OCI-LY7 (cell line): ENCODE measurements at places on chromosomes 1 and 21. TPM values are rescaled to one million over a fixed set of nuclear protein-coding genes. Genes with fewer than 3 reads are reported as not detected.
A peak's percentile ranks its signal among the peaks of the same experiment; 100 is the strongest.

The NES gene
- total RNA-seq = not detected in 2 replicates

The GALNT2 gene
- 56.4 and 67.3 TPM in 2 replicates for total RNA-seq

GRCh38 chr1:88890791-88891317 lies 513 bp downstream of the GTF2B start:
- DNase-seq = peak; percentile 31

GRCh38 chr1:109816175-109816811 lies 52.6 kb upstream of the EPS8L3 start:
- peak; percentile 83 for DNase-seq

The CD5L gene
- not detected in 2 replicates for total RNA-seq

The CLCNKB gene
- not detected in 2 replicates for total RNA-seq

GRCh38 chr1:156151093-156151688 lies 2.2 kb upstream of the SEMA4A start:
- DNase-seq = peak; percentile 73

DNA sequence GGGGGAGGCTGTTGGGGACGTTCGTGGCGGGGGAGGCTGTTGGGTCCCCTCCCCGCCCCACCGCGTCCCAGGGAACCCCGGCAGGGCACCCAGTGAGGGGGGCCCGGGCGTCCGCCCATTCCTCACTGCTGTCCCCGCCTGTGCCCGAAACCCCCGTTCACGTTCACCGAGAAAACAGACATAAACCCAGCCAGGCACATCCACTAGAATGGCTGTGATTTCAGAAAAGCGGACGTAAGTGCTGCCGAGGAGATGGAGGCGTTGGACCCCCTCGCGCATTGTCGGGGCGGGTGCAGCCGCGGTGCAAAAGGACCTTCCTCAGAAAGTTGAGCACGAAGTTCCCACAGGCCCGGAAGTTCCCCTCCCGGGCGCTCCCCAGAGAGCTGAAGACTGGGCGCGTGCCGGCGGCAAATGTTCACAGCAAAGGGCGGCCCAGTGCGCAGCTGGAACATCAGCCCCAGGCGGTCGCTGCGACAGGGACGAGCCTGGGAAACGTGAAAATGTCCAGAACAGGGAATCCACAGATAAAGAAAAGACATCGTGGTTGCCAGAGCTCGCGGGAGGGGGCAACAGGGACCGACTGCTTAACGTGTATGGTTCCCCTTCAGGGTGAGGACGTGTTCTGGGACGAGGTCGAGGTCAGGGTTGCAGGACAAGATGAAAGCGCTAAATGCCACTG lies 18.5 kb upstream of the SAMD11 start:
- peak; percentile 50 for DNase-seq

The TNFRSF25 gene
- total RNA-seq = 0.65 and 1.7 TPM in 2 replicates

The LHX8 gene
- not detected in 2 replicates for total RNA-seq

DNA sequence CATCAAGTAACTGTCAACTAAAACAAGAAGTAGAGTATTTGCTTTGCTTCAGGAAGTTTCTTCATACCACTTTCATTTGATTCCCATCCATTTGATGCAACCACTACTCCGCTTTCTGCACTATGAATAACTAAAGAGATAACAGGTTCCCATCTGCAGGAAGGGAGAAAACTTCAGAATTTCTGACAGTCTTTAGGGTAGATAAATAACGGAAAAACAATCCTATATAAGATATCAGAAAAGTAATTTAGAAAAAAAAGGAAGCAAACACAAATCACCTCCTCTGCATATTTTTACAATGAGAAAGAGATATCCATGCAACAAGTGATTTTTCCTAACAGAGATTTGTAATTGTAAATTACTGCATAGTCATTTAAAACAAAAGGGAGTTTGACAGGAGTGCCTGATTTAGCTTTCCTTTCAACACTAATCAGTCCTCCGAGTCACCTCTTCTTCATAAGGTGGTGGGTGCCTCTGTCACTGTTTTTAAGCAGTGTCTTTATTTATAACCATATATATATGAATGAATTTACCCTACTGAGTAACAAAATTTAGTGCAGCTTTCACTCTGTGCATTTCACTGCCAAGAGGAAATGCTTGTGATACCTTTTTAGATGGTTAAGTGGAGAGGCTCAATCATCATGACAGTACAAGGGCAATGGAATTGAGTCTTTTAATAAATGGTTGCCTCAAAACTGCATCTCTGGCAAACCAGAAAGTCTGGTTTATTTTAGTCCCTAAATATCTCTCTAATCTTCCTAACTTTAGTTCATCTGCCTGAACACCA lies 1920.4 kb downstream of the MRPL39 start:
- DNase-seq = no peak

DNA sequence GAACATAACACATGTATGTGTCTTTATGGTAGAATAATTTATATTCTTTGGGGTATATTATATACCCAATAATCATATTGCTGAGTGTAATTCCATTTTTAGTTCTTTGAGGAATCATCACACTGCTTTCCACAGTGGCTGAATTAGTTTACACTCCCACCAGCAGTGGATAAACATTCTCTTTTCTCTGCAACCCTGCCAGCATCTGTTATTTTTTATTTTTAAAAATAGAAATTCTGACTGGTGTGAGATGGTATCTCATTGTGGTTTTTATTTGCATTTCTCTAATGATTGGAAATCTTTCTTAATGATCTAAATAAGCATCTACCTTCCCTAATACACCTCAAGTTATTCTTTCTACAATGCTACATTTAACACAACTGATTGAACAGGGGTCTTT lies 346.2 kb upstream of the LYPLAL1 start:
- no peak for DNase-seq

GRCh38 chr1:208043691-208044181 lies 132.8 kb upstream of the CD34 start:
- DNase-seq = no peak

The CADM3 gene
- not detected in 2 replicates for total RNA-seq

- no peak for DNase-seq
These were observed 51.3 kb upstream of the GFI1 start for GRCh38 chr1:92538048-92538412.

DNA sequence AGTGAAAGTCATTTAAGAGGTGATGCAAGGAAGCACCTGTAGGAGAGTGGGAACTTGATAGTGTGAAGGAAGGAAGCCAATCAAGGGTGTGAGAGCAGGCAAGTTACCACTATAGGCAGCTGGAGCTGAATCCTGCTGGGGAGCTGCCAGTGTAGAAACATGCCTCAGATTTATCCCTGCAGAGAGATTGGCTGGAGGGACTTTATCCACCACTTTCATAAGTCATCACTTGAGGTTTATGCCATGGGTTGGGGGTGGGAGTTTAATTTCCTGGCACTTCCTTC lies 443.6 kb downstream of the PLPP3 start:
- no peak for DNase-seq

- DNase-seq = no peak
These were observed 47.8 kb upstream of the CCDC190 start for GRCh38 chr1:162908780-162909179.

The CACNA1S gene
- not detected in 2 replicates for total RNA-seq

The HFM1 gene
- total RNA-seq = 1.4 and 1.6 TPM in 2 replicates

DNA sequence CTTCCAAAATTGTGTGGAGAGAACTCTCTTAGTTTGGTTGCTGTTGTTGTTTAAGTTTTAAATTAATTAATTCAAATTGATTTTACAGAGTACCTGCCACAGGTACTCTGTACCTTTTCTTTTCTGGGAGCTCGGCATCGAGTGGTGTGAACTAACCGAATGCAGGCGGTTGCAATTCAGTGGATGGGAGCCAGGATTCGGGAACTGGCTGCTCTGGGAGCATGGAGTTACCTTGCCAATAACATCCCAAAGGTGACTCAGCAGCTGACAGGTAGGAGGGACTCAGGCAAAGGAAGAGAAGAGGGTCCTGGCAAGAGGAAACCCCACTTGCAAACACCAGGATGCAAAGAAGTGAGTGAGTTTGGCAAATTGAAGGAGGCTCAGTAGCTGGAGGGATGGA lies 24.7 kb upstream of the KANK4 start:
- no peak for DNase-seq

The SCAF4 gene
- 87.3 and 111 TPM in 2 replicates for total RNA-seq

The EDARADD gene
- total RNA-seq = not detected in 2 replicates

The C1orf21 gene
- not detected in 2 replicates for total RNA-seq

The WNT3A gene
- not detected in 2 replicates for total RNA-seq

DNA sequence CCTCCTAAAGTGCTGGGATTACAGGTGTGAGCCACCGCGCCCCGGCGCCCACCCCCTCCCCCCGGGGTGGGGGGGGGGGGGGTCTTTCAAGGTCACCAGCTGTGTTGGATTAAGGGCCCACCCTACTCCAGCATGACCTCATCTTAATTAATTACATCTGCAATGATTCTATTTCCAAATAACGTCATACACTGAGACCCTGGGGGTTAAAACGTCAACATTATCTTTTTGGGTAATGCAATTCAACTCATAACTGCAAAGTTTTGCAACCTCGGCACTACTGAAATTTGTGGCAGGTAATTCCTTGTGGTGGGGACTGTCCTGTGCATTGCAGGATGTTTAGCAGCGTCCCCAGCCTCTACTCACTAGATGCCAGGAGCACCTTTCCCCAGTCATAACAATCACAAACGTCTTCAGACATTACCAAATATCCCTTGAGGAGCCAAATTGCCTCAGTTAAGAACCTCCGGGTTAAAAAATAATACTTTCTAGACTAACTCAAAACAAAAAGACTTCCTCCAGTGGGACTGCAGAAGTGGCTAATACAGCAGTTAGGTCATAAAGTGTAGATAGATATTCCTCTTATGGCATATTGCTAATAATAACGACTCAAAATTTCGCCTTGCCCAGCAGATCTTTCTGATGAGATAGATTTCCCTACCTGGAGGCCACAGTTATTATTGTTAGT lies 233.0 kb upstream of the KAZN start:
- DNase-seq = no peak

The EXO5 gene
- 10.2 and 12.7 TPM in 2 replicates for total RNA-seq

DNA sequence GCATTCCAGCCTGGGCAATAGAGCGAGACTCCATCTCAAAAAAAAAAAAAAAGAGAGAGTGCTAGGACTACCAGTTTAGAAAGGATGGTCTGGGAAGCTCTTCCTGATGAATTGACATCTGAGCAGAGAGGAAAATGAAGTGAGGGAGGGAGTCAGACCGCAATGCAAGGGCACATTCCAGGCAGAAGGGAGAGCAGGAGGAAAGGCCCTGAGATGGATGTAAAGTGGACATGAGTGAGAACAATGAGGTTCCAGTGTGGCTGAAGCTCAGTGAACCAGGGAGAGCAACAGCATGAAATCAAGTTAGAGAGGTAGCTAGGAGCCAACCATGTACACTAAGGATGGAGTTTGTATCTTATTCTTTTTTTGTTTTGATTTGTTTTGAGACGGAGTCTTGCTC lies 55.9 kb upstream of the SPOCD1 start:
- no peak for DNase-seq

The KLF17 gene
- not detected in 2 replicates for total RNA-seq

GRCh38 chr1:44740179-44740617 lies 561 bp downstream of the KIF2C start:
- peak; percentile 40 for DNase-seq
